Hippocampal formation (tissue), 2 donors: ENCODE measurements at places on chromosomes 5 and 9.

GRCh38 chr9:134657666-134658377 is 16.2 kb downstream of the COL5A1 start:
- no peak for DNase-seq

DNA sequence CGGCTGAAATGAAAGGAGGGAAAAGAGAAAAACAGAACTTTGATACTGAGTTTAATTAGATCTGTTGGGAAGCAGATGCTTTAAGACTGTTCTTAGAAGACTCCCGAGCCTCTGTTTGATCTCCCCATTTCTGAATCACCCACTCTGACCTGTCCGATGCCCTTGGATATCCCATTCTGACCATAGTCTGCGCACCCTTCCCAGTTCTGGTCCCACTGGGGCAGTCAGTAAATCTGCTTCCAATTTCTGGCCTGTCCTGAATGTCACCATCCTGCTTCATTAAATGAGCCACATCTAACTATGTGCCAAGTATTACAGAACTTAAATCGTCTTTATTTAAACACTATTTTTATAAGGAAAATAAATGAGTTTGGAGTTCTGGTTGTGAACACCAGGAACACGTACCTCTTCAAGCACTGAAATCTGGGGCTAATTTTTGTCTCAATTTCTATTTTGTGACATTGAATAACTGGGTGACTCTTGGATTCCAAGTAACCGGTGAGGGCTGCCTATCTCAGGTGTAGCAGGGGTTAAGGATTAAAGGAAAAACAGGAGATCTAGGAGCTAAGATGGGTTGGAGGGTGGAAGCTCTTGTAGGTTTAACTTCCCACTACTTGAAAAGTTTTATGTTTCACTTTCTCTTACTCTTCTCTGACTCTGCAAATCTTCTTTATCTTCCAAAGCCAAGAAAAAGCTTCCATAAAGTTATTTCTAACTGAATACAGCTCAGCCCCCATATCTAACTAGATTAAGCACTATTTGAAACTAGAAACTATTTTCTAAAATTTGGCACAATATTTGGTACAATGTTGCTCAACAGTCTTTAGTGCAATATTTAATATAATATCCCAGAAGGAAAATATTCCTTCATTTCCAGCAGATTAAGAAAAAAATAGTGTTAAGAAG is 40.1 kb downstream of the ALDH1A1 start:
- DNase-seq, result no peak

DNA sequence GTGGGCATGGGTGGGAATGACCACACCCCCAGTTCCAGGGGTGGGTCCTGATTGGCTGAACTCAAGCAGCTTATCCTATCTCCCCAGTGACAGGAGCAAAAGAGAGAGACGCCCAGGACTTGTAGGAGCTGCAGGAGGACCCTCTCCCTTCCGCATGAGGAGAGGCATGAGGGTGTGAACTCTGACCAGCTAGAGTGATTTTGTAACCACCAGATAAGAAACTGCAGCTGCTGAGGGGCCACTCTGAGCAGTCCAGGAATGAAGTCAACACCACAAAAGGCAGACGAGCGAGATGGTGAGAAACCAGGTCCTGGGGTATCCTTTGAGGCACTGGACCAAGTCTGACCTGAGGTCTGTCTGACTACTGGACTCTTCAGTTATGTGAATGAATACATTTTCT is 521.9 kb downstream of the BNC2 start:
- DNase-seq, result no peak

- peak; percentile 83 for DNase-seq
These were observed 614 bp upstream of the HOMER1 start for GRCh38 chr5:79514391-79515105.

DNA sequence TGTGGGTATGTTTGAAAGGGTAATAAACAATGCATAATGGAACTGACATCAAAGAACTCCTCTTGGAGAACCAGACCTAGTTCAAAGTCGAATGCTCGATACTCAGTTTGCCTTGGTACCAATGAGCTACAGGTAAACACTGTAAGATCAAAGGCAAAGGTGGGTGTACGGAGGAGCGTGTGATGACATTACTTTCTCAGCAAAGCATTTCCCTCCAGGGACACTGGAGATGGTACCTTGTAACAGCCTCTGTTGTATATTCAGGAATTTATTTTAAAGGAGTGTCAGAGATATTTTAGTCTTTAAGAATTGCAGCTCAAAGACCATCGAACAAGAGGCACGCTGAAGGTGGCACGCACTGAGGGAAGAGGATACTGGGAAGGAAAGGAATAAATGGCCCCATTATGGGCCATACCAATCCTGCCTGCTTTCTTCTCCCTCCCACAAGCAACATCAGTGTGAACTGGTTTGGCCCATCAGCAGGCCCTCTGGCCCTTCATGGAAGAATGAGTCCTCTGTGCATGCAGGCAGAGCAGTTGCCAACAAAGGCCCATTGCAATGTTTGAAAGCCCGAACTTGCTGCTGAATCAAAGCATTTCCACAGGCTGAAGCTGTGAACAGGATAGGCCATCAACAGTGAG is 410.2 kb downstream of the ACTL7B start:
- peak; percentile 83 for DNase-seq

DNA sequence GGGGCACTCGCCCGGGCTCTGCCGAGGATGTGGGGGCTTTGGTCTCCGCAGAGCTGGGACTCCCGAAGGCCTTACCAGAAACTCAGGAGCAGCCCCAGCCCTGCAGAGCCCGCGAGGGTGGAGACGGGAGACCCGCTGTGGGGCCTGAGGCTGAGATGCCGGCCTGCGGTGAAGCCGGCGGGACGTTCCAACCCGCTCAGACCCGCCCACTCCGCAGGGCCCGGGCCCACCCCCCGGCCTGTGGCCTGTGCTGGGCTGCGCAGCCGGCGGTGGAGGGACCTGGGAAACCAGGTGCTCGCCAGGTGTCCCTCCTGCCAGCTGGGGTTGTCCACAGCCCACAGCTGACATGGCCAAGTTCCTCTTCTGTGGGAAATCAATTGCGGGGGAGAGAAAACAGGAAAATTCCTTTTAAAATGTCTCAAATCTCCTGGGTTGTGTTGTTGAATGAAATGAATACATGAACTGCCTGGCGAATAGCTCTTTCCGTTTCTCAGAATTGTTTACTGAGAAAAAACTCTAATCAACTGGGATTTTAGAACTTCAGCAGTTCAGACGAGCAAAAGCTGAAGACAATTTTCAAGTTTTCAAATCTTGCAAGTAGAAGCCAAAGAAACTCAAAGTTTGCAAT is 49.0 kb upstream of the IRX4 start:
- peak; percentile 16 for DNase-seq

DNA sequence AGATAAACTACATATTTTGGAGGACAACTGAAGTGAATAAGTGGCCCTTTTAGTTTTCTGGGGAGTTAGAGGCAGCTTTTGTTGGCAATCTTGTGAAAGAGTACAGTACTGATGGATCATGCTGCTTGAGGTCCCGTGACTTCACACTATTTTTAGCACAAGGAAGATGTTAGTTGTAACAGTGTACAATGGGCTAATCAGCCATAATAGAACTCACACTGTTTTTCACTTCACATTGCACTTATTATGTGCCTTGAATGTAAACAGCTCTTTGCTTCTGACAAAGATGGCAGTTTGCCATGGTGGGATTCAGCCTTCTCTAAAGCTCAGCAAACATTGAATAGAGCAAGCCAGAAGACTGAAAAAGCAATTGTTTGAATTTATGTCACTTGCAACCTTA is 176.7 kb upstream of the ZNF608 start:
- peak; percentile 69 for DNase-seq

- DNase-seq, result no peak
These were observed 66.0 kb downstream of the RASEF start for GRCh38 chr9:82996941-82997340.

- no peak for DNase-seq
These were observed 460.8 kb downstream of the DMAC1 start for GRCh38 chr9:7338586-7339281.

DNA sequence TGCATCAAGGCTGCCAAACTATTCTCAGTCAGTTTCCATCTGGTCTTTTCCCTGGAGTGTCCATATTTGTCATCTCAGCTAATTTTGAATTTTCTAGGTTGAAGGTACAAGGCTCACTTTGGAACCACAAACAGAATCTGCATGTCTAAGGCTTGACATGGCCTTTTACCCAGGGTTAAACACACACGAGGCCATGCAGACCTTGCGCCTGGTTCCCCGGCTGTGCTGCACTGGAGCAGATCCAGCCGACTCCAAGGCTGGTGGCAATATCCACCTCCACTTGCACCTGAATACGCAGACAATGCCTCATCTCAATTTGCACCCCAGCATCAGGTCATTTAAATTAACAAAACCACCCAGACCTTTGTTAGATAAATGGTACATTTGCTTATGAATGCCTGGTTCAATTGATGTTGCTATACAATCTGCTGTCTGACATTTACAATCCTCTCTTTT is 276.2 kb downstream of the HSPA4 start:
- no peak for DNase-seq

DNA sequence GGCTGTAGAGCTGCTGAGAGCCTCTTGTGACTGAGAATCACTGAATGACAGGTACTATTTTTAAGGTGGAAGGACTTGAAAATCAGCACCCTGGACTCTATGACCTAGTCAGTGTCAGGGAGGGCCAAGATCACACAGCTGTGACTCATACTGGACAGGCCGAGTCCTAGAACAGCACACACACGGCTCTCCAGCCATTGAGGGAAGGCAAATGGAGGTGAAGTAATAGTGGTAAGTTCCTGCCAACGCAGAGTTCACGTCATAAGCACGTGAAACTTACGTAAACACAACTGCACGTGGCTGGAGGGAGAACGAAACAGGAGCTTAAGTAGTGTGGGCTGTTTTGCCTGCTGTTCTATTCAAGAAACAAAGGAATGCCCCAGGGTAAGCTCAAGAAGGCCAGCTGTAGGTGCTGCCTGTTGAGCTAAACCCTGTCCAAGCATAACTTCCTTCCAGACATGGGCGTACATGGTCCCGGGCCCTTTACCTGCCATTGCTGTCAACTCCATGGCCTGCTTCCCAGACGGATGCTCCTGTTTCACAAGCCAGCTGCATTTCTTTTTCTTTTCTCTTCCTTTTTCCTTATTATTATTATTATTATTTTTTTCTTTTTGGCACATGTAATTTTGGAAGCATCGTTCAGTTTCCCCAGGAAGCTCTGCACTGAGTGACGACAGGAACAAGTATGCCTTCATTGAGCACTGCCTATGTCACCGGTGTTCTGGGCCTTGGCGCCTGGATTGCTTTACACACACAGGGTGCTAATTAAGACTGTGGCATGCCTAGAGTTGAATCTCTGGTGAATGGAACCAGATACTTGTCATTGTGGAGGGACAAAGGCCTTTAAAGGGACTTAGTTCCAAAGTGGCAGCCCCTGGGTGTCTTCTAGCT is 10.2 kb upstream of the LCP2 start:
- no peak for DNase-seq

DNA sequence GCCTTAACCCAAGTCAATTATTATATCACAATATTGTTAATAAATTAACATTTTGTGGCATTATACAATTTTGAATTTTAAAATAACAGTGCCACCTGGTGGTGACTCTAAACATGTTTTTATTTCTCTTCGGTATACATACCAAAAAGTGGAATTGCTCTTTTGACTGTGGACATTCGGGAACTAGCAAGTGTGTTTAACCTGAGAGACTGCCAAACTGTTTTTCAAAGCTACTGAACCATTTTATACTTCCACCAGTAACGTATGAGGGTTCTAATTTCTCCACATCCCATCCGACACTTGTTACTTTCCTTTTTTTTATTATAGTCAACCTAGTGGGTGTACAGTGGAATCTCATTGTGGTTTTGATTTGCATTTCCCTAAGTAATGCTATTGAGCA is 18.3 kb upstream of the HSDL2 start:
- peak; percentile 26 for DNase-seq

- no peak for DNase-seq
These were observed 51.7 kb downstream of the ZNF366 start for GRCh38 chr5:72455476-72455875.

DNA sequence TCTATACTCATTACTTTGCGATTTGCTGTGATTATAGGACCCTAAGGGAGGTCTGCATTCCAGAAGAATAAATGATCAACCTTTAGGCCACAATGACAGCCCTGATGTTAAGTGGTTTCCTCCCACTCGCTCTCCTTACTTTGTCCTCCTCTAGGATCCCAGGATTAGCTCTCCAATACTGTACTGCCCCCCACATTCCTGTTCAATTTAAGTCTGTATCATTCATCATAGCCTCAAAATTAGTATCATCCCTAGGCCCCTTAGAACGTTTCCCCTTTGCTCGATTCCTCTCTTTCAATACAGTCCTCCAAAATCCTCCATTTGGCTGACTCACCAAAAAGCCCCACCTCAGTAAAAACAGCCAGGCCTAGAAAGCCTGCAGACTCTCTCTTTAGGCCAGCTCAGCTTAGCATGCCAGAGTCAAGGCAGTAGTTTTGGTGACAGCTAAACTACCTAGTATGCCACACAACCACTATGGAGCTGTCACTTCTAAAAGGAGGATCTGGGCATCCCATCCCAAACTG is 24.4 kb downstream of the RNF145 start:
- DNase-seq, result no peak

- no peak for DNase-seq
These were observed 3.8 kb downstream of the TCOF1 start for GRCh38 chr5:150361301-150361700.

GRCh38 chr9:91240596-91241165 is 121.0 kb downstream of the AUH start:
- no peak for DNase-seq

- no peak for DNase-seq
These were observed 25.2 kb upstream of the CEMIP2 start for GRCh38 chr9:71793386-71794105.

GRCh38 chr9:119951591-119951990 is 582.4 kb upstream of the BRINP1 start:
- no peak for DNase-seq

DNA sequence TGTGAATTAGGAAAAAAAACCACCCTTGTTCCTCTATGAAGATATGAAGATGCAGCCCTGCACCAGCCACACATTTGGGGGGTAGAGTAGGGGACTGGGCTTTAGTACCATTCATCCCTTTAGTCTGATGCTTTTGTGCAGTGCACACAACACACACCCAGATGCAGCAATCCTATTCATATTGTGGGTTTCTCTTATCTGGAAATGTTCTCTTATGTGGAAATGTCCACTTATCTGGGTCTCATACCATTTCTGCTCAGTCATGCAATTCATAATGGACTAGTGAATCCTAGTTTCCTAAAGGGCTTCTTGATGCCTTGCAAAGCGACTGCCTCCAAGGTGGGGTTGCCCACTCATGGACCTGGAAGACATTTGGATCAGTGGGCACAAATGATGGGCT is 47.8 kb downstream of the C9orf152 start:
- no peak for DNase-seq

DNA sequence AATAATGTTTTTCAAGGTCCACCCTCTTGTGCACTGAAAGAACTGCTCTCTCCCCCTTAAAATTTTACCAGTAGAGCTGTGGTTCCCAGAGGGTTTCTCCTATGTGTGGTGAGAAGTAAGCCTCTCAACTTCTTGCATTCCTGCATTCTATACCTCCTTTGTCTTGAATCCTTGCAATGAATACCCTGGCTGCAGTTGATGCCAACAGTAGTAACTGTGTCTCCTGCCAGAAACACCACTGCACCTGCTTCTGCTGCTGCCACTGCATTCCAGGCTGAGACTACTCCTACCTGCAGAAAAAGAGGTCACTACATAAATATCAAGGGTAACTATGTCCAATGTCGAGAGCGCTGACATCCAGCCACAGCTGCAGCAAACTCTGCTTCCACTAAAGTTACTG is 203.7 kb downstream of the TMEM167A start:
- DNase-seq, result no peak

GRCh38 chr5:75214928-75215327 is 21.8 kb downstream of the ANKRD31 start:
- DNase-seq, result no peak

- no peak for DNase-seq
These were observed 8.4 kb downstream of the PDE6A start for GRCh38 chr5:149936044-149936699.

- DNase-seq, result no peak
These were observed 74.1 kb upstream of the BASP1 start for GRCh38 chr5:17143335-17143734.
